ENCODE measurements at places on chromosomes 16 and 17.

- DNase-seq: peak; percentile 84
These were observed 45.6 kb downstream of the RMI2 start for GRCh38 chr16:11390573-11391495.

GRCh38 chr16:87833548-87833947 is 35.8 kb downstream of the SLC7A5 start:
- no peak for DNase-seq

DNA sequence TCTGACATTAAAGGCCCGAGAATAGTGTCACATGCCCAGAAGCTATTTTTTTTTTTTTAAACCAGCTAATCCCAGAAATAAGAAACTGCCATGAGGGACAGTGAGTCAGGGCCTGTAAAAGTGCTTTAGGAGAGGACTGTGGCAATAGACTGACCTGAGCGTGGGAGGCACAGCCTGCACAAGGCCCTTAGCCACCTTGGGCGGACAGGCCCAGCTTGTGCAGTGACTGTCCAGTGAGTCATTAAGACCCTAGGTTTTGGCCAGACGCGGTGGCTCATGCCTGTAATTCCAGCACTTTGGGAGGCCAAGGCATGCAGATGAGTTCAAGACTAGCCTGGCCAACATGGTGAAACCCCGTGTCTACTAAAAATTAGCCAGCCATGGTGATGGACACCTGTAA is 343.0 kb upstream of the ZFHX3 start:
- no peak for DNase-seq

DNA sequence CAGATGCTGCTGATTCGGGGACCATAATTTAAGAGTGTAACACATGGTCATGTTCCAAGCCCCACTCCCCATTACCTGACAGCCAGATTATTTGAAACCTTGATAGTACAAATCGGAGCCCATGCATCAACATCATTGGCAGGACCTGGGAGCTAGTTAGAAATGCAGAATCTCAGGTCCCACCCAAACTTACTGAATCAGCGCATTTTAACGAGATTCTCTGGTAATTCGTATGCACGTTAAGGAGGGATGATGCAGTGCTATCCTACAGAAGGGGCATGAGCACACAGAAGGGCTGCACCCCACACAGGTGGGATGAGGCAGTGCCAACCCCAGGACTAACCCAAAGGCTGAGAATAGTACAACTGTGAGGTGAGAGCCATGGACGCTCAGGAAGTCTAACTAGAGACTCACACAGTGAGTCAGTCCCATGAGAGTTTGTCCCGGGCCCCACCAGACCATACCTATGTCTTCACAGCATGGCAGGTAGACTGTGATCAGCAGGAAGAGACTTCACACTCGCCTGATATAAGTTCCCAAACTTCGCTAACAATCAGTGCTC is 64.9 kb downstream of the ZNF18 start:
- no peak for DNase-seq

GRCh38 chr16:2455081-2455845 is 4.6 kb upstream of the TEDC2 start:
- DNase-seq: no peak

Data from kidney (tissue), 22 donors.